ENCODE measurements at places on chromosomes 16 and 17.

DNA sequence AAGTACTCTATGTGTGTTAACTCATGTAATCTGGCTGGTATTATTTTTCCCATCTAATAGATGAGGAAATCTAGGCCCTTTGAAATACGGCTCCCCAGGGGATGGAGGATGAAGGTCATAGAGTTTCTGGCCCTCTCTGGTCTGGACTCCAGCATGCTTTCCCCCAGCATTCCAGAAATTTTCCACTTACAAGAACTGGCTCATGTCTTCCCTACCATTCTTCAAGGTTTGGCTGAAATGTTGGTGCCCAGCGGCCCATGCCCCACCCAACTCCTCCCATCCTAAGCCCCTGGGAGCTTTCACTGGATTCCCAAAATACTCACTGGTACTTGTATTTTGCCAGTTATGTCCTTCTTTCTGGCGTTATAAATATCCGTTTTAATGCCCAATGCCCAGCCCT lies 237.5 kb upstream of the NLRP1 start:
- no peak for DNase-seq

DNA sequence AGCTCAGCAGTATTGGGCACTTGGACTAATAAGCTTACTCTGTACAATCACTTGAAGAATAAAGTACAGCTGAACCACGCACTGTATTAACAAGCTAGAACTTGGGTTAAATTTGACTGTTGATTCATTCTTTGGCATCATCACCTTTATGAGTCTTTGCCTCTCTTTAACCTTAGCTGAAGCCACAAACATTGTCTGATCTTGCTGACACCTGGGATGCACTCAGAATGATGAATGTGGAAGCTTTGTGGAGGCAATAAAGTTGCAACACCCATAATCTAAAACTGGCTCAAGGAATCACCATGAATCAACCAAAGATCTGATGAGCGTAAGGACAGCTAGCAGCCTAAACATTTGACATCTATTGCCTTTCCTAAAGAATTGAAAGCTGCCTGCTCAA lies 590.6 kb upstream of the SOX9 start:
- no peak for DNase-seq

DNA sequence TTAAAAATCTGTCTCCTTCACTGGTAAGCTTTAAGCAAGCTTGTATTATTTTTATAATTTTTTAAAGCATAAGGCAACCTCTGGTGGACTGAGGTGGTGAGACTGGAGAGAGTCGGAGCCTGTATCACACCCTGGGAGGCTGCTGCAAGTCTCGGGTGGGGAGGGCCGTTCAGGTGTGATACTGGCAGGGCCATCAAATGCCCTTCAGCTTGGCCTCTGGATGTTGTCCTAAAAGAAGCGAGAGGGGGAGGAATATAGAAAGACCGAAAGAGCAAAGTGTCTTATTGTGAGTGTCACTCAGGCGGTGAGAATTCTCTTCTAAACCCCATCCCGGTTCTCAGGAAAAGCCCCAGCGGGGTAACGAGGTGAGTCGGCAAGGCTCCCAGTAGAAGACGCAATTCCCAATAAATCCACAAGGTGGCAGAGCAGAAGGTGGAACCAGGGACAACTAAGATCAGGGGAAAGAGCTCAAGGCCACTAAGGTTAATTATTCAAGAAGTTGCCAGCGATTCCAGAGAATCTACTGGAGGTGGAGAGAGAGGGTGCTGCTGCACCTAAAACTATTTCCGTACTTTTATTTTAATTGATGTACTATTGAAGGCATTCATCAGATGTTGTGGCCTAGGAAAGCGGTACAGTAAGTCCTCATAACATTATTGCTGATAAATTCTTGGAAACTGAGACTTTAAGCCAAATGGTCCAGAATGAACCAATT lies 14.1 kb downstream of the C17orf67 start:
- no peak for DNase-seq

- no peak for DNase-seq
Measured at GRCh38 chr17:82334622-82335394, 1.2 kb upstream of the SECTM1 start.

DNA sequence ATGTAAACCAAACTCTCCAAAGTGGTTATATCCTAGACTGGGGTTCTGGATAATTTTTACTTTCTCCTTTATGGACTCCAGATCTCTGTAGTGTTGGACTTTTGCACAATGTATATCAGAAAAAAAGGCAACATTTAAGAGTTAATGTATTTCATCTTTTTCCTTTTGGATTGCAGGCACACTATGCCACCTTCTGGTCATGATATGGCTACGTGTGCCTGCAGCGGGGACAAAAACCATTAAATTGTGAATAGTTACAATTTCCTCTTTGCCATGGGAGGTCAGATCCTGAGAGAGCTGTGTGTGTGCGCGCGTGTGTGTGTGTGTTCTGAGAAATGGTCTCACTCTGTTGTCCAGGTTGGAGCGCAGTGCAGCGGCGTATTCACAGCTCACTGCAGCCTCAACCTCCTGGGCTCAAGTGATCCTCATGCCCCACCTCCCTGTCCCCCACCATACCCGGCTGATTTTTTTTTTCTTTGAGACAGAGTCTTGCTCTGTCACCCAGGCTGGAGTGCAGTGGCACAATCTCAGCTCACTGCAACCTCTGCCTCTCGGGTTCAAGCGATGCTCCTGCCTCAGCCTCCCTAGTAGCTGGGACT lies 4.3 kb upstream of the SGF29 start:
- no peak for DNase-seq

GRCh38 chr16:10121491-10121890 lies 60.7 kb downstream of the GRIN2A start:
- no peak for DNase-seq

- no peak for DNase-seq
Measured at GRCh38 chr16:87340198-87340597, 23.0 kb upstream of the C16orf95 start.

- no peak for DNase-seq
Measured at GRCh38 chr16:87056551-87056950, 260.6 kb downstream of the C16orf95 start.

DNA sequence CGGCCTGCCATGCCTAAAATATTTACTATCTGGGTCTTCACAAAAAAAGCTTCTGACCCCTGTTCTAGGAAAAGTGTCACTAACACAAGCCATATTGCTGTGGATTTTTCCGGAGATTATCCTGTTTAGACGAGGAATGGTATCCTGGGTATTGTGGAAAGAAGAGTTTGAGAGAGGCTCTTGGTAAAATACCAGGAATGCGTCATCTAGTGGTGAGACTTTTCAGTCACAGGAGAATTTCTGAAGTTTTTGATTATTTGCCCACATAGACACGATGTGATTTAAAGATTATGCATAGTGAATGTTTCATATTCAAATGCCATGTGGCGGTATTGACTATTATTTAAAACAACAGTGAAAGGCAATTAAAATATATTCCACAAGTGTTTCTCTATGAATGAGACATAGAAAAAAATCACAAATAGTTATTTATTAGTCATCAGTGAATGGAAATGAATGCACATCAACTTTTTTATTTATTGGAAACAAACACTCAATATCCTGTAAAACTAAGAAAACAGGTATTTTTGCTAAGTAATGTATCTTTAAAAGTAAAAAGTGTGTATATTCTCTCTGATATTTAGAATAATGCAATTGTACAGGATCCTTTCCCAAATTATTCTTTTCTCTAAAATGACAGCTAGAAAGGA lies 7.8 kb downstream of the KRT28 start:
- DNase-seq: no peak

DNA sequence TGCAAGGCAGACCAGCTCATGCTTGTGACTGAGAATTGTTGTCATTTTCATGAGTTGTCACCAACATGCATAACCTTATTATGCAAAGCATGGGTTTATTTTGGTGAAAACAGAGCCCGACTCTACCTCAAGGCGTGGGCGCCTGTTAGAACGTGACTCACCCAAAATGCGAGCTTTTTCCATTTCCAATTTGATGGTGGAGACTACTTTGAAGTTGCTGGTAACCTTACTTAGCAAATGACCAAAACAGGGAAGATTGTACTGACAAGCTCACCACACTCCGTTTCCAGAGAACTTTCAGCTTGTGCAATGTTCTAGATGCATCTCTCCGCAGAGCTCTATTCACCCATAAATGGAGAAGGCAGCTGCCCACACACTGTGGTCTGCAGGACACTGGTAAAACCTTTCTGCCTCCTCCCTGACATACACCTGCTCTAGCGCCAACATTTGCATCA lies 284.5 kb downstream of the MAF start:
- no peak for DNase-seq

DNA sequence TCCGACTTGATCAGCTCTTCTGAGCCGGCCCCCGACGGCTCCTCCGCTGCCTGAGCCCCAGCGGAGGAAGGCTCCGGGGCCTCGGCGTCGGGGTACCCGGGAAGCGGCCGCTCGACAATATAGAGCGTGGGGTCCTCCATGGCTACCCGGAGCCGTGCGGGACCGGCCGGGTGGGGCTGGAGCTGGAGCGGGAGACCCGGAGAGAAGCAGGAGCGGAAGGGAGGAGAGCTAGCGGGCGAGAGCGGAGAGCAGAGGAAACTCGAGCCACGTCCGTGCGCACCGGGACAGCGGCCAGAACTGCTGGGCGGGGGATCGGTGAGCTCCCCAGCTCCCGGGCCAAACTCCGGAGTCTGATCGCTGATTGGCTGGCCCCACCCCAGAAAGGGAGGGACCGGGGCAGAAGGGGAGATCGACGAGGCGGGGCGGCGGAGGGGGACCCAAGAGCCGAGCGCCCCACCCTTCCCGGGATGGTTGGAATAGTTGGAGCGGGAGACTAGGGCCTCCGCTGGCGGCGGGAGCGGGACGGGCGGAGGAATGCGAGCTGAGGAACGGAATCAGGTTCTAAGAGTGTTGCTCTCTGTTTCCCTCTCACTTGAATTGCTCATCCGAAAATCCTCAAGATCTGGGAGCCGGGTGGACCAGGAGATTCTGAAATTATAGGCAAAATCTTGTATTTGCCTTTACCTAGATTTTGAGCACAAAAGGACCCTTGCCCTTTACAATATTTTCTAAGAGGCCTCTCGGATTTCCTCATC lies at the start of gene CAVIN1:
Gene CAVIN1 (minus strand): TSS at position 299 of the 755 bp plus-strand sequence. CDS start 159 bp downstream, at position 140.
- peak; percentile 83 for DNase-seq

DNA sequence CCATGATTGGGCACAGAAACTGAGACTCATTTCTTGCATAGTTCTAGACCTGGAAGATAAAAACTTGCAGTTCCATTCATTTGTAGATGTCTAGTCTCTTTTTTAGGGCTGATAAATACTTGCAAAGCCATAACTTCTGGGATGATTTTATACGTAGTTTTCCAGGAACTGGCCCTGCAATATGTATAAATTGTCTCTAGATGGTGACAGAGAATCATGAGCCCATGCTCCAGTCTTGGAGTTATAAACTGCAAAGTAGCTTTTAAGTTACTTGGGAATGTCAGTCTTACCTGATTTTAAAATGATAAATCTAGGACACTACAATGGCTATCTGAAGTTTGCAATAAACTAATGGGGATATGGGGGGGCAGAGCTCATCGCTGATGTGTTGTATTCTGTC lies 3.0 kb upstream of the ADAMTS18 start:
- DNase-seq: no peak

GRCh38 chr17:41672153-41672552 lies 16.5 kb upstream of the EIF1 start:
- DNase-seq: no peak

DNA sequence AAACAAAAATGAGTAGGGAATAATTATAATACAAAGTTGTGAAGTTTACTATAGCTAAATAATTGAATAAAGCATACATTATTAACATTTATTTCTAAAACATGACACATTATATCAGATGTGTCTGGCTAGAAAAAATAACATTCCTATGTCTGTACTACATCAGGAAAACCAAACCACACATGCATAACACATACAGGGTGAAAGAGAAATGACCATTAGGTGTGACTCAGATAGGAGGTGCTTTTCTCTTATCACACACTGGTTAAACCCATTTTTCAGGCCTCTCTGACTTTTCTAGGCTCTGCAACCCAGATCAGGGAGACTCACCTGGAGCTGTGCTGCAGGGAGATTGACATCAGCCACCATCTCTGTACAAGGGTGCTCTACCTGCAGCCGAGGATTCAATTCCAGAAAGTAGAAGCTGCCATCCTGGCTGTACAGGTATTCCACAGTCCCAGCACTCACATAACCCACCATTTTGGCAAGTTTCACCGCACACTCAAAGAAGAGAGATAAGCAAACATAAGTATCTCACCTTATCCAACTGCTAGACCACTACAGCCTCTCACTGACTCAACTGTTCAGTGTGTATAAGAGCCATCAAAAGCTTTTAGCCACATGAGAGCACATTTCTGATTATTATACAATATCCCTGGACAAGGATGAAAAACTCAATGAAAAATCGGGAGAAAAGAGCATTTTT lies 116.6 kb upstream of the C17orf78 start:
- no peak for DNase-seq

GRCh38 chr17:336110-337021 lies 16.2 kb downstream of the RPH3AL start:
- DNase-seq: no peak

DNA sequence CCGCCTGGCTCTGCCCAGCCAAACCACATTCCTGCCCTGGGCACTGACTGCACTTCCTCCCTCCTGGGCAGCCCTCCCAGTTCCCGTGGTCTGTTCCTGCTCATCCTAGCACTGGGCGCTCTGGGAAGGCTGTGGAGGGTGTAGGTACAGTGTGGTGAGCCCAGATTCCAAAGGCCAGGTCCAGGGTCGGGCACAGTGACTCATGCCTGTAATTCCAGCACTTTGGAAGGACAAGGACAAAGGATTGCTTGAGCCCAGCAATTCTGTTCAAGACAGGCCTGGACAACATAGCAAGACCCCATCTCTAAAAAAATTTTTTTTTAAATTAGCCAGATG lies 30.6 kb downstream of the C16orf74 start:
- DNase-seq: no peak

DNA sequence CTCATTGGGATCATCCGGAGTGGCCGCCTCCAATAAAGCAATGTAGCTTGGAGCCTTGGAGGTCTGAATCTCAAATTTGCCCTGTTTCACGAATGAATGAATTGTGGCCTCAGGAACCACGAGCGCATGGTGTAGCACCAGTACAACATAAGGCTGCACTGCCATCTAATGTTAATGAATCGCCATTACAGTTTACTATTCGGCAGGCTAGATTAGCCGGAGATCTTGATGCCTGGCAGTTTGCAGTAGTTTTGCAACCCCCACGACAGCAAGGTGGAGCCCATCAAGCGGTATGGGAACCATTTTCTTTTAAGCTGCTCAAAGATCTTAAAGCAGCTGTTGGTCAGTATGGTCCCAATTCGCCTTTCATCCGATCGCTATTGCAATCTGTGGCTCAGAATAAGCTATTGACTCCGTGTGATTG lies 18.8 kb downstream of the ALOX15B start:
- no peak for DNase-seq

GRCh38 chr17:70437656-70438055 lies 268.3 kb downstream of the KCNJ2 start:
- no peak for DNase-seq

Data from smooth muscle cell of the brain vasculature (primary cell).